ENCODE measurements at places on chromosomes 6 and 20. TPM values are rescaled to one million over a fixed set of nuclear protein-coding genes. Genes with fewer than 3 reads are reported as not detected.

The BANF2 gene
- polyA plus RNA-seq: not detected

The C6orf52 gene
- 1.5 TPM for polyA plus RNA-seq

The SLCO4A1 gene
- polyA plus RNA-seq: 1.1 TPM

GRCh38 chr6:106626485-106626884, 2.8 kb downstream of the RTN4IP1 start:
- no peak for DNase-seq

DNA sequence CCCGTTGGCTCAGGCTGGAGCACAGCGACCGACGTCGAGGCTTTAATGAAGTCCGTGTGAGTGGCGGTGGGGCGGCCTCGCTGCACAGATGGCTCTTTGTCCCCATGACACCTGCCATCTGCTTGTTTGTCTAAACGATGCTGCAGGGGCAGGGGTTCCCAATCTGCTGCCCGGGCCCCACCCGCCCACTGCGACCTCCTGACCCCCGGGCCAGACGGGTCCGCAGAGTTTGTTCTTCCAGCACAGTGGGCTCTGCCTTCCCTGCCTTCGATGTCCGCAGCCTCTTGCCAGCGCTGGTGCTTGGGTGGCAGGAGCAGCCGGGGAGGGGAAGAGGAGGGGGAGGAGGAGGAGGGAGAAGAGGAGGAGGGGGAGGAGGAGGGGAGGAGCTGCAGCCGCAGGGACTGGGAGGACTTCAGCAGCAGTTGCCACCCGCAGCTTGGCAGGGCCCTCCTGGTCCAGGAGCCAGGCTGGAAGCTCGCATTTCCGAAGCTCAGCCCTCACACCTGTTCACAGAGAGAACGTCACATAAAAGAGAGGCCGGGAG, 210.0 kb downstream of the DLL1 start:
- DNase-seq: no peak

- DNase-seq: no peak
Observed at GRCh38 chr20:54167909-54168872, 5.6 kb downstream of the CYP24A1 start.

- no peak for DNase-seq
Observed at GRCh38 chr20:40956542-40957264, 71.9 kb upstream of the TOP1 start.

GRCh38 chr6:138182939-138183789, 21.4 kb downstream of the ARFGEF3 start:
- no peak for DNase-seq

DNA sequence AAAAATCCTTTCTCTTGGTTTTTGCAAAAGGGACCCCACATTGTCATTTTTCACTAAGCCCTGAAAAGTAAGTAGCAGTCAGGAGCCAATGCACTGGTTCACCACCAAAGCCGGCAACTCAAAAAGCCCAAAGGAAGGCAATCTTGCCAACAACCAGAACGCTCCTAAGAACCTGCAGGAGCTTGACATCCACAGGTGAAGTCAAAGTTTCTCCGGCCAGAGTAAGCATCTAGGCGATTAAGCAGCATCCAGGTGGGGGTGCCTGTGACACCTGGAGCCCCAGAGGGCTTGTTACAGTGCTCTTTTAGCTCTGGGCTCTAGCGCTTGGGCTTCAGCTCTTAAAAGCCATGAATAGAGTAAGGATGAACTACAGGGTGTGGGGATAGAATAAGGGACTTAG, 36.1 kb downstream of the SLC35D3 start:
- no peak for DNase-seq

- no peak for DNase-seq
Observed at GRCh38 chr6:161943561-161943960, 669.7 kb upstream of the AGPAT4 start.

GRCh38 chr6:120137492-120137891, 787.9 kb upstream of the MAN1A1 start:
- DNase-seq: no peak

DNA sequence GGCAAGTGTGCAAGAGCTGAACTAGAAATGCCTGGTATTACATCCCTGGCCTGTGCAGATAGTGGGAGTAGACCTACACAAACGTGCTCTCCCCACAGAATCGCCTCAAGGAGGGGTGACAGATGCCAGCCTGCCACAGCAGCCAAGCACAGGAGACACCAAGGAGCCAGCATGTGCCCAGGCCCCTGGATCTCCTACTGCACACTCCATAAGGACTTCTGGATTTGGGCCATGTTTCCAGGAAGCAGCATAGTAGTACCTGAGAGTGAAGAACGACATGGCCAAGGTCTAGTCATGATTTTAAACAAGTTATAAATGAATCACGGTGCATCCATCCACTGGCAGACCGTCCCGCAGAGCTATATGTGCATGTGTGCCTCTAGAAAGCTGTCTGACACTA, 232.2 kb downstream of the SYNDIG1 start:
- DNase-seq: no peak

DNA sequence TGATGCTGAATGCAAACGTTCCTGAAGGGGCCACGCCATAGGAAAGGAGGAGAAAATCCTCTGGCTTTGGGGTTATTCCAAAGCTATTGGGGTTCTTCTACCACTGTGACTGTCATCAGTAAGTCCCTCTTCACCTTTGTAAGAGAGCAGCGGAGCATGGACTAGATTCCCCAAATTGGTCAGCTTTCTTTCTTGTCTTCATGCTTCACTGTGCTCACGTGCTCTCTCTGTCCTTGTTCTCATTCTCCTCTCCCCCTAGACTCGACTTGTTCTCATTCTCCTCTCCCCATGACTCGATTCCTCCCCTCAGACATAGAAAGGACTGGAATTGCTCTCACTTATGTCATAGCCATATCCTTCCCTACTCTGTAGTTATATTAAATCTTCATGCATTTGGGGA, 54.8 kb upstream of the ADGRG6 start:
- DNase-seq: no peak

The RIMS4 gene
- 2.4 TPM for polyA plus RNA-seq

- no peak for DNase-seq
Observed at GRCh38 chr6:158437571-158437970, 122.3 kb upstream of the TMEM181 start.

The IRF4 gene
- 0.12 TPM for polyA plus RNA-seq

The NKAIN4 gene
- polyA plus RNA-seq: not detected

- DNase-seq: no peak
Observed at GRCh38 chr6:1553562-1554083, 56.1 kb upstream of the FOXC1 start.

The FRMD1 gene
- 0.10 TPM for polyA plus RNA-seq

DNA sequence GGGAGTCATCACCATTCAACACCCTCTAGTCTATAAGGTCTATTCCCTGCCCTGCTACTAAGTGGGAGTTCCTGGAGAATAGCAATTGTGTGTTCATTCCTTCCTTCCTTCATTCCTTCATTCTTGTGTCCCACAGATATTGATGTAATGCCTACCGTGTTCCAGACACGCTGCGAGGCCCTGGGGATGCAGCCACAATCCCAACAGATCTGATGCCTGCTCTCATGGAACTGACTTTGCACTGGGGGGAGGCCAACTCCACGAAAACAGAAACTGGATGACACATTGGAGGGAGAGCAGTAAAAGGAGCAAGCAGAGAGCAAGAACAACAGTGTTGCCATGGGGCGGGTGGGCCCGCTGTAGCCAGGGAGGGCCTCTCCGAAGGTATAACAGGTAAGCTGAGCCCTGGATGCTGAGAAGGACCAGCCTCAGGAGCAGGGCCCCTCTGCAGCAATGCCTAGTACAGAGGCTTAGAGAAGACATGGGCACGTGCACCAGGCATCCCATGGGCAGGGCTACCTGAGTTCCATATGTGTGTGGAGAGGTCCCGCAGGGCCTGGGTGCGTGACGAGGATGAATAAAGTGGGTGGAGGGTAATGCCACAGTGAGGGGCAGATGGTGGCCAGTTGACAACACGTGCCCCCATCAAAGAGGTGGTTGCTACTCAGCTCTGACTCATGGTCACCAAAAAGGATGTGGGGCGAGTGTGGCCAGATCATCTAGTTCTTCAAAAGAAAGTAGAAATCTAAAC, 173.9 kb downstream of the NFATC2 start:
- DNase-seq: no peak

DNA sequence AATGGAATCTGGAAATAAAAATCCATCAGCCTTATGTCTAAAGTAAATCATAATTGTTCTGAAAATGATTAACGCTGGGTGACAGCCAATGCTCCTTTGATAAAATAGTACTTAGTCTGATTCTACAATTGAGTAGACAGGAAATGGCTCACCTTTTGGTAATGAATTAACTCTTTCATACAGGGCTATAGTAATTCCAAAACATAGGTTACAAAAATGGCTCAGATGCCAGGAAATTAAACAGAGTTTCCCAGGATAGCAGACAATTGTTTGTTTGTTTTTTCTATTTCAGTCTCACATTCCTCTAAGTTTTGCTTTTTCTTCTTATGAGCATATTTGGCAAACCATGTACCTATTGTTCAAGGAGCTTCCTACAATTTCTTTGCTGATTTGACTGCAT, 257.2 kb upstream of the EPHA7 start:
- no peak for DNase-seq
